NCI-H1930 (cell line): ENCODE measurements at places on chromosomes 1 and 21.

GRCh38 chr1:25109531-25109951 lies 122.8 kb downstream of the SYF2 start:
- no peak for DNase-seq

GRCh38 chr1:19089524-19089923 lies 120.5 kb downstream of the UBR4 start:
- DNase-seq: no peak

- no peak for DNase-seq
These were observed 5.1 kb downstream of the IFFO2 start for GRCh38 chr1:18951416-18951815.

DNA sequence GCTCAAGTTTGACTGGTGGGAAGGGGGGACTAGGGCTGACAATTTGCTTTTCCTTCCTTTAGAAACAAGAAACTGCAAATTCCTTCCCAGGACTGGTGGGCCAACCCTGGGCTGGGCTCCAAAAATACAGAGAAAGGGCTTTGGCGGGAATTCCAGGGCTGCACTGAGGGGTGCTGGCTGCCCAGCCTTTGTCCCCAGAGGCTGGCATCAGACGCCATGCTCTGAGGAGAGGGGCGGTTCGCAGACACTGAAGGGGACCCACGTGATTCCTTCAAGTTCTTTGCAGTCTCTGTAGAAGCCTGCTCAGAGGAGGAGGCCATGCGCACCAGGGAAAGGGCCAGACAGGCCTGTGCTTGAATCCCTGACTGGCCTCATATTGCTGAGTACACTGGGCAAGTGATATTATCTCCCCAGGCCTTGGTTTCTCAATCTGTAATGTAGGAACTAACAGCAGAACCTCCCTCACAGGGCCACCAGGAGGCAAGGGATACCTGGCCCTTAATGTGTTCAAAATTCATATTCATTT lies 119.5 kb downstream of the EPHB2 start:
- DNase-seq: no peak

- no peak for DNase-seq
These were observed 128.6 kb downstream of the HUNK start for GRCh38 chr21:32001390-32001789.

DNA sequence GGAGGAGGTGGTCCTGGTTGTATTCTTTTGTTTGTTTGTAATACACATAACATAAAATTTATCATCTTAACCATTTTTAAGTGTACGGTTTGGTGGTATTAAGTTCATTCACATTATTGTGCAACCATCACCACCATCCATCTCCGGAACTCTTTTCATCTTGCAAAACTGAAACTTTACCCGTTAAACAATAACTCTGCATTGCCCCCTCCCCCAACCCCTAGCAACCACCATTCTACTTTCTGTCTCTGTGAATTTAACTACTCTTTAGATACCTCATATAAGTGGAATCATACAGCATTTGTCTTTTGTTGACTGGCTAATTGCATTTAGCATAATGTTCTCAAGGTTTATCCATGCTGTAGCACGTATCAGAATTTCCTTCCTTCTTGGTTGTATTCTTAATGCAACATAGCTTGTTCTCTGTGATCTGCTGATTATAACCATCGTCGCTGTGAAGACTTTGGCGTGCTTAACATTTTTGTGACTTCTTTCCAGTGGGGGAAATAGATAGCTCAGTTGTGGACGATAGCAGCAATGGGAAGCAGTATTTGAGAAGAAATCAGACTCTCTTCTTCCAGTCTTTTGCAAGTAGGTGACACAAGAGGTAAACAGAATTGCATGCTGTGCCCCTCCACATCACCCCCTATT lies 117.5 kb upstream of the HOOK1 start:
- no peak for DNase-seq

- no peak for DNase-seq
These were observed 16.1 kb upstream of the PADI6 start for GRCh38 chr1:17355898-17356297.

- DNase-seq: no peak
These were observed 38.2 kb upstream of the ZNF124 start for GRCh38 chr1:247210062-247210375.

- no peak for DNase-seq
These were observed 11.4 kb upstream of the MNDA start for GRCh38 chr1:158819461-158820443.

GRCh38 chr1:87950369-87950768 lies 621.7 kb downstream of the LMO4 start:
- DNase-seq: no peak

GRCh38 chr1:199292896-199293295 lies 654.1 kb downstream of the PTPRC start:
- DNase-seq: no peak

DNA sequence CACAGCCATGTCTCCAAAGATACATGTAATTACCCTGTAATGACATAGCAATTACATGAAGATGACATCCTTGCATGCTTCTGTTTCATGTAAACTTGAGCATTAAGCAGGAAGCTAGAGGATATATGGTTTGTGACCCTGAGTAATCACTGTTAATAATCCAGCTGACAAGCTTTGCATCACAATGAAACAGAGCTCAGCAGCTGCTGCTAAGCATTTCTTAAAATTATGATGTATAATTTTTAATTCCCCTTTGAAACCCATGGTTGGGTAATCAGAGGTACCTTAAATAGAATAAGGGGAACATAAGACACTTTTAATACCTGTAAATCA lies 293.5 kb downstream of the NTNG1 start:
- peak; percentile 28 for DNase-seq

GRCh38 chr21:22763442-22763841 lies 1765.2 kb downstream of the NCAM2 start:
- DNase-seq: no peak

- DNase-seq: no peak
These were observed 152.8 kb downstream of the TTLL7 start for GRCh38 chr1:83846138-83846537.

- no peak for DNase-seq
These were observed 21.7 kb downstream of the SLC26A9 start for GRCh38 chr1:205921570-205921909.

- DNase-seq: no peak
These were observed 4.1 kb upstream of the EPS8L3 start for GRCh38 chr1:109767637-109768334.

DNA sequence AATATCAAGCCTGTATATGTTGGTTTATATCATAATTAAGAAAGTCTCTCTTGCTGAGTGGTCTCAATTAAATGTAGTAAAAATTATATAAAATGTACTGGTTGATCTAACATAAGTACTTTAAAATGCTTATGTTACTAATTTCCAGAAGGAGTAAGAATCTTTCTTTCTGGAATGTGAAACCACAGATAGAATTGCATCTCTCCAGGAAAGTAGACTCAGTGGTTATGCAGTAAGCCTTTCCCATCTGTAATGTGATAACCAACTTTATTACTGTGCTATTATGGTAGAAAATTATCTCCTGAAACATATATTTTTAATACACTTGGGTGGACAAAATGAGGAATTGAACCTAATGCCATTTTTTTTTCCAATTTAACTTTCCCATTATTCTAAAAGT lies 8.9 kb upstream of the RALGPS2 start:
- DNase-seq: no peak

GRCh38 chr1:186577216-186577615 lies 103.0 kb downstream of the PTGS2 start:
- DNase-seq: no peak

- no peak for DNase-seq
These were observed 11.1 kb upstream of the CSRP1 start for GRCh38 chr1:201518071-201518470.

DNA sequence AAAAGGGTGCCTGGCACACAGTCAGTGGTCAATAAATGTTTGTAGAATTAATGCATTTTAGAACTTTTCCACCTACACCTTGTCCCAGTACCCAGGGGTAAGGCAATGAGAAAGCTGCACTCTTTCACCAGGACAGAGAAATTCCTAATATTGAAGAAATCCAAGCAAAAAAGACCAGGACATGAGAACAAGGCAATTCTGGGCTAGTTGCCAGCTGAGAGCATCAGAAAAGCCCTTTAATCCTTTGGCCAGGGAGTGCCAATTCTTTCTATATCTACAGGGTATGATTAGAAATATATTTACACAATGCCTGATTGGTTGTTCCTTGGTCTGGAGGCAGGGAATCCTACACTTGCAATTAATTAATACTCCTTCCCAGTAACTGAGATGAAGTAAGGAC lies 492.4 kb upstream of the NFIA start:
- DNase-seq: no peak

- DNase-seq: peak; percentile 47
These were observed 586.4 kb upstream of the ZRANB2 start for GRCh38 chr1:71667216-71667615.

GRCh38 chr1:231185391-231185790 lies 23.5 kb downstream of the TRIM67 start:
- no peak for DNase-seq

GRCh38 chr1:37481289-37482003 lies 7.1 kb downstream of the ZC3H12A start:
- no peak for DNase-seq

DNA sequence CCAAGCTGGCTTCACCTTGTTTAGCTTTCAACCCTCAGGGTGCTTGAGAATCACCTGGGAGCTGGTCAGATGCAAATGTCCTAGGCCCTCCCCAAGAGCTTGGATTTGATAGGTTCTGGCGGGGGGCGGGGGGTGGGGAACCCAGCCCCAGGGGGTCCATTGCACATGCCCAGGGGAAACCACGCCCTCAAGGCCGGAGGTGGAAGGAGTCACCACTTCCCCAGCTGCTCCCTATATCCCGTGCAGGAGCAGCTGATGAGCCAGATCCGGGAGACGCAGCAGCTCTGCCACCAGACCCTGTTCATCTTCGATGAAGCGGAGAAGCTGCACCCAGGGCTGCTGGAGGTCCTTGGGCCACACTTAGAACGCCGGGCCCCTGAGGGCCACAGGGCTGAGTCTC lies 5.8 kb downstream of the TOR3A start:
- DNase-seq: no peak

- DNase-seq: no peak
These were observed 80.3 kb downstream of the NENF start for GRCh38 chr1:212512816-212513559.

GRCh38 chr1:162605225-162605927 lies 26.9 kb upstream of the DDR2 start:
- DNase-seq: no peak

GRCh38 chr1:21059021-21059420 lies 117.7 kb downstream of the EIF4G3 start:
- no peak for DNase-seq

- no peak for DNase-seq
These were observed 58.9 kb downstream of the LHX4 start for GRCh38 chr1:180288940-180289339.

DNA sequence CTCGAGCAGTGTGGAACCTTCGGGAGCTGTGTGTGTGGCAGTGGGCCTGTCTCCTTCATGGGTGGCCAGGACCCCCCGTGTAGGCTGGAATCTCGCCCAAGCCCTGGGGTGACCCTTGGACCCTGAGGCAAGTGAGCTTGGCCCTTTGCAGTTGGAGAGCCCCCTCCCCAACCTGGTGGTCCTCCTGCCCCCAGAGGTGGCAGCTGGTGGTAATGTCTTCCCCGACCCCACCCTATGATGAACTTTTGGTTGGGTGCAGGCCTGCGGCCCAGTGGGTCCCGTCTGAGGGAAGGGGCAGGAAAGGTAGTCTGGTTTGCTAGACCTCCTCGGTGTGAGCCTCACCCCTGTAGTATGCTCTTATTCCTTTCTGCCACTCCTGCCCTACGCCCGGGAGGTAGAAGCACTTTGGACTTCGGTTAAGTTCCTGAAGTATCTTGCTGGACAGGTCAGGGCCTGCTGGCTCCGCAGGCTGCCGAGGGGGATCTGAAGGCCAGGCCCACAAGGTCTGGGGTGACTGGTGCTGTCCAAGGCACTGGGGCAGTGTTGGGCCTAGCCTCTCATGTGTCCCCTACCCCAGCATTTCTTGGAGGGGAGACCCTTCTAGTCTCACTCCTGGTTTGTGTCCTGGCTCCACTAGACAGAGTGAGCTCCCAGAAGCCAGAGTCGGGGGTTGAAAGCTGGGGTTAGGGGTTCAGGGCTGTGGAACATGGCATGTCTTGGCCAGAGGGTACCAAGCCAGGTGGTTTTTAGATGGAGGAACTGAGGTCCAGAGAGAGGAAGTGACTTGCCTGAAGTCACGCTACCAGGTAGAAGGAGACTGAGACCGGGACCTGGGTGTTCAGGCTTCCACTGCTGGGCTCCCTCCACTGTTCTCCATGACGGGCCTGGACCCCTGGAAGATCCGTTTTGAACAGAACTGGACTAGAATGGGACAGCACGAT lies 1.8 kb downstream of the ZNF362 start:
- no peak for DNase-seq

- DNase-seq: no peak
These were observed 181.4 kb downstream of the CLIC6 start for GRCh38 chr21:34850166-34850690.

DNA sequence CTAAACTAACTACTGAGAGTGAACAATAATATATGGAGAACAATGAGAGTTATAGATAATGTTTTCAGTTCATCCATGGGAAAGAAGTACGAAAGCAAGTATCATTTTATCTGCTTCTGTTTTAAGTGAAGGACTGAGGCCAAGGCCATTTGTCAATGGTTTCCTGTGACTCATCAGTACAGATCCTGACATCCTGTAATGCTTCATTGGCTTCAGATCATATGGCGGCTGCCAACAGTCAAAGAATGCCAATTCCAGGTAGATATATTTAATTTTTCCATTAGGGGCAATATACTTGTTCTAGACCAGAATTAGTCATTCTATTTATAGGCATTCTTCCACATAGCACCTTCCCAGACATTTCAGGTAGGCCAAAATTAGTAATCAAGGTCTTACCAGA lies 97.3 kb downstream of the USH2A start:
- DNase-seq: no peak

DNA sequence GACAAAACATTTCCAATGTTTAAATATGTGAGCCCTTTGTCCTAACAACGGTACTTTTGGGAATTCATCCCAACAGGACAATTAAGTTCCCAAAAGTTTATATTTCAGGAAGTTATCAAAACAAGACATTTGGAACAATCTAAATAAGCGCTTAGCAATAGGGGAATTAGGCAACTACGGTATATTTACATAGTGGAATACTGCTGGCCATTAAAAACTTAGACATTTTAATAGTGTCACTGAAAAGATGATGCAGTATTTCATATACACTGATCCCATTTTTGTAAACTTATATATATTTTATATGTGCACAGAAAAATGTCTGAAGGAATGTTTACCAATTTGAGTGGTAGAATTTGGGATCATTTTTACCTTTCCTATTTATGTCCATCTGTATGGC lies 20.8 kb downstream of the UBR4 start:
- no peak for DNase-seq
